Heart left ventricle (tissue), 16 donors: ENCODE measurements at places on chromosomes 16 and 17. TPM values are rescaled to one million over a fixed set of nuclear protein-coding genes. Genes with fewer than 3 reads are reported as not detected.

DNA sequence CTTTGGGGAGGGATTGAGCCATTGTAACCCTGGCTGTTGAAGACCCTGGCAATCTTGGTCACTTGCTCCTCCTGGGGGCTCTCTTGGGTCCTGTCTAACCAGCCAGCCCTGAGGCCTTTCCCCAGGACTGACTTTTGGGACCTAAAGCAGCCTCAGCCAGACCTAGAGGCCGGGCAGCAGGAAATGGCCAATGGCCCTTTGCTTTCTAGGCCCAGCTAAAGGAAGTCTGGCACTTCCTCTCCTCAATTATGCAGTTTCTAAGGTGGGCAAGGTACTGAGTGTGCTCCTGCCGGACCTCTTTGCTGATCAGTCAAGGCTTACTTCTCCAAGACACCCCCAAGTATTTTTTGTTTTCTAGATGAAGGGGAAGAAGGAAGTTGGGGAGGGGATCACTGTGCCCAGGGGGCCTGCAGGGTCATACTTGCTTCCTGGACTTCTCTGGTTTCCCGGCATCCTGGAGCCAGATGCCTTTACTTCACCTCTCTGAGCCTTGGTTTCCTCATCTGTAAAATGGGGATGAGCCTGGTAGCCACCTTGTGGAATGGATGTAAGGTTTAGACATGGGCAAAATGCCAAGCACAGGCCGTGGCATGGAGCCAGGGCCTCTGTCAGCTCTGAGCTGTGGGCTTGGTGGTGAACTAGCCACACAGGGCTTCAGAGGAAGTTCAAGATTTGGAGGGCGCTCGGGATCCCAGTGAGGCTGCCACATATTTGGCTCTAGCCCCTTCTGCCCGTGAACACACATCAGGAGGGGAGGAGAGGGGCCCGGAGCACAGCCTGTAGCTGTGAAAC, 8.6 kb downstream of the CX3CL1 start:
- H3K4me3 ChIP-seq: no peak overlapping the region
- H3K27ac ChIP-seq: peak overlapping the region; percentile 39
- H3K4me1 ChIP-seq: peaks cover 8% of the 10 kb centered on the region
- H3K36me3 ChIP-seq: no peaks in the 10 kb centered on the region
- H3K27me3 ChIP-seq: no peaks in the 10 kb centered on the region

GRCh38 chr16:10737068-10737625, 6.5 kb upstream of the NUBP1 start:
- no peak overlapping the region for H3K4me3 ChIP-seq
- no peaks in the 10 kb centered on the region for H3K27me3 ChIP-seq
- H3K4me1 ChIP-seq: peaks cover 18% of the 10 kb centered on the region
- H3K27ac ChIP-seq: peak overlapping the region; percentile 74
- DNase-seq: peak; percentile 58

DNA sequence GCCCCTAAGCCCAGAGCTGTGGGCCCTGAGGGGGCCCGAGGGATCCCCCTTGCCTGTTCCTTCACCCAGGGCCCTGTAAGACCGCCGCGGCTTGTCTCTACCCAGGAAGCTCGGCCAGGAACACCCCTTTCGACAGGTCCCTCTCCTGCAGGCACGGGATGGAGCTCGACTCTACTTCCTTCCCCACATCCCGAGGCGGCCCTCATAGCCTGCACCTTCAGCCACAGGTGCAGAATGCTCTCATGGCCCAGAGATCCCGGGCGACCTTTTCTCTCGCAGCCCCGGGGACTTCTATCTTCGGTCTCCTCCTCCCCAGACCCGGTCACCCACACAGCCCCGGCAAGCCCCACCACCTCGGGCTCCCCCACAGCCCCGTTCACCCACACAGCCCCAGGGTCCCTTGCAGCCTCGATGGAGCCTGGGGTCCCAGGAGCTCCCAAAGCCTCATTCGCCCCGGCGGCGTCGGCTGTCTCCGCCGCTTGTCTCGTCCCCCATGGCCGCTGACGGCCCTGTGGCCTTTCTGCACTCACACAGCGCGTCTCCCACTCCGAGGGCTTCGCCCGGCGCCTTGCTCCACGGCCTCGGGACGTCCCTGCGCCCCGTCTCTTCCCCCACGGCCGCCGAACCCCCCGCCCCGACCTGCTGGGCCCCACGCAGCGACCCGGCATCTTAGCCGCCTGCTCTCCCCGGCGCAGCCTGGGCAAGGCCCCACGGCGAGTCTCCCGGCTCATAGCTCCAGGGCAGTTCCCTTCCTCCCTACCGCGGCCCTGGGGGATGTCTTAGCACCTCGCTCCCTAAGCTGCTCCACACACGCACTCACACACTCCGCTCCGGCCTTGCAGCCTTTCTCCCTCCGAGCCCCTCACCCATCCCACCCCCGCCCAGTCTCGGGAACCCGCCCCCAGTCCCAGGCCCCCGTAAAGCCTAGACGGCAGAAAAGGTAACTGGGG, 650 bp downstream of the KIAA0753 start:
- peak; percentile 42 for DNase-seq
- H3K36me3 ChIP-seq: peaks cover 26% of the 10 kb centered on the region
- H3K27me3 ChIP-seq: no peaks in the 10 kb centered on the region
- peak overlapping the region; percentile 88 for H3K27ac ChIP-seq

GRCh38 chr17:17043461-17044271, 1.4 kb downstream of the MPRIP start:
- H3K27ac ChIP-seq: peak overlapping the region; percentile 91
- H3K4me1 ChIP-seq: peaks cover 60% of the 10 kb centered on the region
- peak overlapping the region; percentile 82 for H3K4me3 ChIP-seq

DNA sequence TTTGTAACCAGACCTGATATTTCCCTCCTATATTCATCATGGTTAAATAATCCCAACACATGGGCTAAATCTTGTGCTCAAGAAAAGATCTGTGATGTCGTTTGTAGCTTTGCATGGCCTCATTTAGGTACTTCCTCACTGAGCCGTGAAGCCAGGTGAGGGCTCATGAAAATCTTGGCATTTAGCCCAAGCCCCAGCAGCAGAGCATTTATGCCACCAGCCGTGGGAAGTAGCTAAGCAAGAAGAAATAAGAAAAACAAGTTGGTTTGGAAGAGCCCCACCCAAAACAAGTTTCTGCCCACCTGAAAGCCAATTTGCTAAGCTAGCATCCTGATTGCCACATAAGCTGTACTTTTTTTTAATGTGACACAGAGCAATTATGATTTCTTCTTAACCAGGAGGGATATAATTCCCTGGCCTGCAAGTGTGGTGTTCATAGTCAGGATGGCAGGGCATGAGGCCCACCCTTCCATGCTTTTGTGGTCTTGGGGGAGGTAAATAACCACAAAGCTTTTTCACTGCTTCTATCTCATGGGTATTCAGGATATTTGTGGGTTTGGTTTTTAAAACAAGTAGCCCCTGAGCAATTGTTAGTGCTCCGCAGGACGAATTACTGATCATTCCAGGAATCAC, 10.5 kb downstream of the TMIGD1 start:
- no peaks in the 10 kb centered on the region for H3K36me3 ChIP-seq
- no peak overlapping the region for H3K4me3 ChIP-seq
- no peaks in the 10 kb centered on the region for H3K4me1 ChIP-seq
- no peak for DNase-seq

DNA sequence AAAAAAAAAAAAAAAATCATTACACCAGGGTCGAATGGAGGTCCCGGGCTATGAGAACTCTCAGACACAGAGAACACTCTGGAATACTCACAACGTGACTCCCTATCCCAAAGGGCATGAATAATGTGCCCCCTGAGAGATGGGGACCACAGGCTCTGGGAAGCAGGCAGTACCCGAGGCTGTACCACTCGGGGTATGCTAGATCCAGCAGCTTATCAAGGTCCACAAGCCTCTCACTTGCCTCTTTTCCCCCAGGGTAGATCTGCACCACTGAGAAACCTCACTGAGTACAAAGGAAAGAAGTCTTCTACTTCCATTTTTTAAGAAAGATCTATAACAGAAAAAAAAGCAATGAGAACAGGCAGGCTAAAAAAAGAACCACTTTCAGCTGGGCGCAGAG, 40.5 kb downstream of the WDR59 start:
- H3K27ac ChIP-seq: no peak overlapping the region
- H3K36me3 ChIP-seq: peaks cover 81% of the 10 kb centered on the region
- no peaks in the 10 kb centered on the region for H3K27me3 ChIP-seq
- no peak overlapping the region for H3K4me3 ChIP-seq
- DNase-seq: no peak
- H3K4me1 ChIP-seq: no peaks in the 10 kb centered on the region

DNA sequence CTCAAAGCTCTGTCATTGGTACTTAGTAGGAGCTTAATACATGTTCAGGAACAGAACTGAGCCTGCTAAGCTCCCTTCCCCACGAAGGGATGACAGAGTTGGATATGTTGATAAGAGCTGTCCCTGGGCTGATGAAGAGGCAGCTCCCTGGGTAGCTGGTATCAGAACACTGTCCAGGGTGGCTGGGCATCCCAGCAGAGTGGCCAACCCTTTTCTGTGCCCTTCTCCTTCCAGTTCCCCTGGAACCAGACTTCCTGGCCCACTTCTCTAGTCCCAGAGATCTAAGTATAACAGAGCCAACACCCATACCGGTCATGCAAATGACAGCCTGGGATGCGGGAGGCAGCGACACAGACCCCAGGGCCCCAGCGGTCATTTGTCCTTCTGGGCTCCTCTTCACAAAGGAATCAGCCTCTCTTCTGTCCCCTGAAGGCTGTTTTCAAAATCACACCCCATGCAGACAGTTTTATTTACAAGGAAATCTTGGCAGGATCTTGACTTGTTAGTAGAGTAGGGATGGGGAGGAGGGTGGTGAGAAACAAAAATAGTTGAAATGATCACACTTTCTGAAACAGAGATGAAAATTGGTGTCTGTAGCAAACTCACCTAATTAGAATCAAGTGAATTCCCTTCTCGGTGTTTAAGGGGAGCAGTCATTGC, 1.4 kb upstream of the RHBDL3 start:
- H3K4me1 ChIP-seq: peaks cover 6% of the 10 kb centered on the region
- H3K27ac ChIP-seq: no peak overlapping the region
- no peak for DNase-seq
- H3K36me3 ChIP-seq: no peaks in the 10 kb centered on the region
- no peak overlapping the region for H3K4me3 ChIP-seq

DNA sequence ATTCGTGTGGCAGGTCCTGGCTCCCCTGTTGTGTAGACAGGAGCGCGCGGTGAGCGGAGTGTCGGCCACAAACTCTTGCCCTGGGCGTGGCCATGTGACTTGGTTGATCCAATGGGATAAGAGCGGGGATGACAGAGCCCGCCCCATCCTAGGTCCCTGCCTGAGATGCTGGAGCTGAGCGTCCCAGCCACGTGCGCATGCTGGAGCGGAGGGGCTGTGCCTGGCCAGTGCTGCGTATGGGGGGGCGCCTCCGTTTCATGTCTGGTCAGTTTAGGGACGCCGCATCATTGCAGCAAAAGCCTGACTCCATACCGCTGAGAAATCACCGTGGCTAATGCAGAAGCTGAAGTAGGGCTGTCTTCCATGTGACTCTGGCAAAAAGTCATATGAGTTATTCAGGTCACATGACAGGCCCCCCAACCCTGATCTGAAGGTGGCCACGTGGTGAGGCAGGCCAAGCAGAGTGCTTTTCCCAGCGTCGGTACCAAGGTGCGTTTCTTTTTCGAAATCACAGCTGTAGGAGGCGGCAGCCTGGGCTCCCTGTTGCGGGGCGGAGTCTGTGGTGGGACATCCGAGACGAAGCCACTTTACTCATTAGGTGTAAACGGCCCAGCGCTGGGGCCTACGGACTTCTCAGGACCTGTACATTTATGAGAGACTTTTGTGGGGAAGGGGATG, 22.5 kb downstream of the HSBP1 start:
- no peak overlapping the region for H3K27ac ChIP-seq
- H3K27me3 ChIP-seq: no peaks in the 10 kb centered on the region
- no peaks in the 10 kb centered on the region for H3K4me1 ChIP-seq

- H3K27me3 ChIP-seq: no peaks in the 10 kb centered on the region
- H3K4me3 ChIP-seq: no peak overlapping the region
- H3K36me3 ChIP-seq: peaks cover 66% of the 10 kb centered on the region
- DNase-seq: no peak
- peaks cover 11% of the 10 kb centered on the region for H3K4me1 ChIP-seq
- no peak overlapping the region for H3K27ac ChIP-seq
Observed at GRCh38 chr17:78694805-78695531, 87.1 kb downstream of the CYTH1 start.

SCARF1 gene
- total RNA-seq: 12.9 TPM

TIGD7 gene
- total RNA-seq: 10.4 TPM

TNFRSF13B gene
- total RNA-seq: not detected

KCNH6 gene
- not detected for total RNA-seq

PRSS21 gene
- total RNA-seq: not detected

ZNF200 gene
- 6.5 TPM for total RNA-seq

GUCY2D gene
- total RNA-seq: not detected
